ENCODE measurements at places on chromosomes 7 and 10.

GRCh38 chr7:80153446-80153845, 18.8 kb downstream of the GNAI1 start:
- DNase-seq: no peak

DNA sequence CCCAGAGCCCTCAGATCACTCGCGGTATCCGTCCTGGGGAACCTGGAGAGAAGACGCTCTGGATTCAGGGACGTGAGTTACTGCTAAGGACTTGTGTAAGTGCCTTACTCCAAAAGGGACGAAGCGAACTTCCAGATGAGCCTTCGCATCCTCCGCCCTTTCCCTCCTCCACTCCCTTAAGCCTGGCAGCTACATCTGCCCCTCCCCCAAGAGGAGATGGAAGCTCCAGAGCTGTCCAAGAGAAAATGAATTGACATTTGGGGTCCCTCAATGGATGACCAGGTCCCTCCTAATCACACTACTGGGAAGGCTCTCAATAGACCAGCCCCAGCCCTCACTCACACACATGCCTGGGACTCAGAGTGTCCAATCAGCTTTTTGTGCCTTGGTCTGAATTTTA, 31.3 kb upstream of the GDF10 start:
- no peak for DNase-seq

GRCh38 chr10:4765428-4765827, 60.6 kb upstream of the AKR1E2 start:
- no peak for DNase-seq

- no peak for DNase-seq
Observed at GRCh38 chr10:34825414-34825813, 10.3 kb upstream of the PARD3 start.

GRCh38 chr10:92490387-92490786, 83.5 kb downstream of the IDE start:
- no peak for DNase-seq

DNA sequence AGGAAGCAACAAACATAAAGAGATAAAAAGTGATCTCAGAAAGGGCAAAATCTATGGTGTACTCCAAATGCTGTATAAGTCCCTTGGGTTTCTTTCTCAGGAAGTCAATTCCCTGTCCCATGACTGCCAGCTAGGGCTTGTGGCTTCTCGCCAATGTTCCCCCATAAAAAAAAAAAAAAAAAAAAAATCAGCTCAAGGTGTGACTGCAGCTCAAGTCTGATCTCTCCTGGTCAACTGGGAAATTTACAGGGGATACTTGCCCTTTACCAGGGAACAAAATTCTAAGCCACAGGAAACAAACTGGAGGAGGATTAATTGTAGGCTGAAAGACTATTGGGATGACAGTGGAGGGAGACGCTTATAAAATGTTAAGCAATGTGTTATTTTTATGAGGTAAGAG, 76.0 kb downstream of the PCGF5 start:
- no peak for DNase-seq

- no peak for DNase-seq
Observed at GRCh38 chr7:123784263-123784662, 35.5 kb upstream of the WASL start.

GRCh38 chr7:141956084-141956483, 9.3 kb upstream of the CLEC5A start:
- DNase-seq: no peak

- no peak for DNase-seq
Observed at GRCh38 chr10:6221971-6222751, 19.4 kb downstream of the PFKFB3 start.

DNA sequence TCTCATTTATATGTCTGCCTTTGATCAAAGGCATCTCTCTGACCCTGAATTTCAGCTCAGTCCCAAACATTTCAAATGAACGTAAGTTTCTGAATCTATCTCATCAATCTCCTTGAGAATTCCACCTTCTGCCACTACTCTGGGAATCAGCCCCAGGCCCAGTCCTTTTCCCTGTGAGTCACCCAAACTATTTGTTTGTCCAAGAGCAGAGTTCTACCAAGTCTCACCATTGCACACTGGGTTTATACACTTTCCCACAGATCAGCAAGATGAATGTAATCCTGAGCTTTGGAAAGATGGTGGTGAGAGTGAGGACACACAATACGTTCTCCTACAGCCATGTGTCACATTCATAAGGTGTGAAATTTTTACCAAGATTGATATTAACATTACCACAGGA, 251.3 kb upstream of the VWC2 start:
- DNase-seq: no peak

- DNase-seq: no peak
Observed at GRCh38 chr7:29017713-29018112, 59.6 kb upstream of the TRIL start.

DNA sequence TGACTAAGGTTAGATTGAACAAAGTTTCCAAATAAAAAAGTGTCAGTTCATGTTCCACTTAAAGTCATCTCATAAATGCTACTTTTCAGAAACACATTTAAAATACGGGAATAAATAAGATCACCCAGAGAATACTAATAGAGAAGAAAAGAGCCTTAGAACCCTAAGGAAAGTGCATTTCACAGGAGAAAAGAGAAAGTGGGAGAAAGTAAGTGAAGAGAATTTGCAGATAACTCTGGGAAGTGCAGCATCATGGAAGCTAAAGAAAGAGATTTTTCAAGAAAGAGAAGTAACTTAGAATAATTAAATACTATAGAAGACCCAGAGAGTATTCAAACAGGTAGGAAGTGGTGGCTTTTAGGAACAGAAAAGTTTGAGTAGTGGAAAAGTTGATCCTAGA, 132.6 kb downstream of the VTI1A start:
- no peak for DNase-seq

DNA sequence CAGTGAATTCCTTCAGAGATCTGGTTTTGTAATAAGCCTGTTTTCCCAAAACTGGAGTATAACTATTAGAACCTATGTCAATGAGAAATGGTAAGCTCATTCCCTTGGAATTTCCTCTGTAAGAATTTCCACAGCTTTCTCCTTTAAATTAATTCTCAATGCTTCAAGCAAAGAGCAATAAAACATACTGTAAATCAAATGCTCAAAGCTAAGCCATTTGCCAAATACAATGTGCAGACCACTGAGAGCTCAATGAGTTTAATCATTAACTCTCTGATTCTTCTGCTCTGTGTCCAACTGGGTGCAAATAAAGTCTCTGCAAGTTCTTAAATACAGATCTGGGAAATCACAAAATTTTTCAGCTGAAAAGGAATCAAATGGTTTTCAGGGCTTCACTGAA, 227.6 kb upstream of the IMMP2L start:
- no peak for DNase-seq

DNA sequence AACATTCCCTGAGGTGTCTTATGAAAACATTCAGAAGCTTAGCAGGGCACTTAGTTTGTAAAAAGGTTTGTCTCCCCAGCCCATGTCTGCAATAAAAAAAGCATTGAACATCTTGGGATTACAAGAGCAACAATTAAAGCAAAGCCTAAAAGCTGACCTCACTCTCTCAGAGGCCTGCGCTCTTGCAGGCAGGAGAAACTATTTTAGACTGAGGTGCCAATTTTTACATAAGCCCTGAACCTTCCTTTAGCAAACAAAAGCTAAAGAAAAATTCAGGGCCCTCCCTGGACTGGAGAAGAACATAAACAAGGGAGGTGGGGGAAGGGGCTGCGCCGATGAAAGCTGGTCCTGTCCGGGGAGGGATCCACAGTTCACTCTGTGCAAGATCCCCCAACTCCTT, 312.7 kb upstream of the RNF32 start:
- no peak for DNase-seq

GRCh38 chr7:953547-954327, 743 bp downstream of the ADAP1 start:
- DNase-seq: no peak

DNA sequence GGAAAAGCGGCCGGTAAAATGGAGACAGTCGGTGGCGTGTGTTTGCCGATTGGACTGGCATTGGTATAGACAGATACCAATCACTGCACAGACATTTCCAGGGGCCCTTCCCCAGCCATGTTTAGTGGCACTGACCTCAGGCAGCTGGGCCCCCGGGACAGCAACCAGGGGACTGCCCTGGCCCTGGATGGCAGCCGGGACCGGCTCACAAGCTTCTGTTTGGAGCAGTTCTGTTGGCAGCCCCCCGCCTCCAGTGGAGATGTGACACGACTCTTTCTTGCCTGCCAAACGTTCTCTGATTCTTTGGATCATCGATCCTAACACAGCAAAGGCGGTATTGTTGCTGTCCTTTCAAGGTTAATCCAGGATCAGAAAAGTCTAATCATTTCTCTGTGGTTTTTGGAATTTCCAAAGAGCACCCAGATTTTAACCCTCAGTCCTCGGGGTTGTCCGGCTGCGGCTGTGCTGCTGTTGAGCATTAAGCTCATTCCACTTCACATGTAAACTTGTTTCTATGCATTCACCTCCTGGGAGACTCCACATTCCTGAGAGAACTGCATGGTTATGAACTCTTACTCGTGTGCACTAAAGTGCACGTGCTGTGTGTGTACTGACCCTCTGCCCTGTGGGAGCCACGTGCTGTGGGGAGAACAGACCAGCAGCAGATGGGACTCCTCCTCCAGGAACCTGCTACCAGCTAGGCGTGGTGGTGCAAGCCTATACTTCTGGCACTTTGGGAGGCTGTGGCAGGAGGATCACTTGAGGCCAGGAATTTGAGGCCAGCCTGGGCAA, 46.0 kb downstream of the FOXK1 start:
- no peak for DNase-seq

GRCh38 chr7:107479303-107479702, 9.4 kb downstream of the GPR22 start:
- DNase-seq: no peak

DNA sequence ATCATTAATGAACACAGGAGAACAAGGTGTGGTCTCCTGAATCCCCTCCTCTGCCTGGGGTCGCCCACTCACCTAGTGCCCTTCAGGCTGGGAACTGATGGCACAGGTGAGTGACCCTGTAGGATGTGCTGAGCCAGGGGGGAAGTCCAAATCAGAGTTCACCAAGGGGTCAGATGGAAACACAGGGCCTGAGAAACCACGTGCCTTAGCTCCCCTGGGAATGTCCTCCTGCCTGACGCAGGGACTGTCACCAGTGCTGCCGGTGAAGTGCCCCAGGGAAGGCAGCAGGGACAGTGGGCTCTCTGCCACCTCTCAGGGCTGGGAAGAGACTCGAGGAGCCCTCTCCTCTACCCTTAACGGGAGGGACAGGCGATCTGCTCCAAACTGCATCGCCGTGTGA, 5.8 kb upstream of the PYROXD2 start:
- DNase-seq: no peak

DNA sequence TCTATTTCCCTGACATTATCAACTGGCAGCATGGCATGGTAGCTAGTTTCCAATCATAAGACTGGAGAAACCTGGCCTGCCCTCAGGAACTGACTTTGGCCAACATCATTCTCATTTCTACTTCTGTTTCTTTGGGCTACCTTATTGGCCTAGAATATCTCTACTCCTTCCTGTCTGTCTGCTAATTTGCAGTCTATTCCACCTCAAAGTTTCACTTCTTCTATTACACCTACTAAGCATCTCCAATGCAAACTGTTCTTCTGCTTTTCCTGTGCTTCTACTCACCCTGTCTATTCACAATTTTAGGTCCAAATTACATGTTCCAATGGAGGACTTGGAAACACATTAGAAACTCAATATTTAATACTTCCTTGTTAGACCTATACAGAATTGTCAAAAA, 65.6 kb downstream of the ZNF503 start:
- DNase-seq: no peak

- no peak for DNase-seq
Observed at GRCh38 chr7:94908323-94909178, 1.2 kb downstream of the PPP1R9A start.

DNA sequence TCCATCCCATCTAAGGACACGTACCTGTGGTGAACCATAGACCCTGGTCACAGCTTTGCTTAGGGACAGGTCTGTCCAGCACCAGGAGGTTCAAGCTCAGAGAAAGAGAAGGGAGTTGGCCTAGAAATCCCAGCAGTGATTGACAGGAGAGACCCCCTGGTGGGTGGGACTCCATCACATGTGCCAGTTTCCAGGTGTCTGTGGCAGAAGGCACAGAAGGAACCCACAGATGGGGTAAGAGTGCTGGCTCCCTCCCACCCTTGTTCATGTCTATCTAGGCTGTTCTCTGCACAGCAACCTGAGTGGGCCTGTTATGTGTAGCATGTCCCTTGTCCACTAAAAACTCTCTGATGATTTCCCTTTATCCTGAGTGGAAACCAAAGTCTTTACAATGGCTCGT, 54.0 kb upstream of the GRB10 start:
- no peak for DNase-seq
